ENCODE measurements at places on chromosomes 11 and 22. TPM values are rescaled to one million over a fixed set of nuclear protein-coding genes. Genes with fewer than 3 reads are reported as not detected.
A peak's percentile ranks its signal among the peaks of the same experiment; 100 is the strongest.

DNA sequence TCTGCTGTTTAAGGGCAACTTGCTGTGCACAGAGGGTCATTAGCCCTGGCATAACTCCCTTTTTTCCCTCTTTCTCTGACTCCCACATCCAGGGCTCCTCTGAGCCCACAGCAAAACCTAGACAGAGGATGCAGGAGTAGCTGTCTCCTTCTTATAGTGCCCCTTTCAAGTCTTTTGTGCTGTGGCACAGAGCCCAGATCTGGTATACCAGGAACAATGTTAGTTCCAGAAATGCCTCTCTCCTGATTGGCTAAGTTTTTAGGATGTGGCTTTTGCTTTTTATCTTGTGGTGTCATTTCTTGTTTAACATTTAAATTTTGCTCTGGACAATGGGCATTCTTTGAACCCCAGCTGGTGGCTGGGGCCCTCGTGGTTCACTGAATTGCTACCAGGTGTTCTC is 25.6 kb upstream of the RRM1 start:
- DNase-seq = no peak

- DNase-seq = no peak
Observed at GRCh38 chr11:65148657-65149056, 14.3 kb upstream of the SYVN1 start.

GRCh38 chr11:62593434-62594044 is 2.2 kb upstream of the TUT1 start:
- peak; percentile 85 for DNase-seq

Gene SLC1A2
- not detected for polyA plus RNA-seq

DNA sequence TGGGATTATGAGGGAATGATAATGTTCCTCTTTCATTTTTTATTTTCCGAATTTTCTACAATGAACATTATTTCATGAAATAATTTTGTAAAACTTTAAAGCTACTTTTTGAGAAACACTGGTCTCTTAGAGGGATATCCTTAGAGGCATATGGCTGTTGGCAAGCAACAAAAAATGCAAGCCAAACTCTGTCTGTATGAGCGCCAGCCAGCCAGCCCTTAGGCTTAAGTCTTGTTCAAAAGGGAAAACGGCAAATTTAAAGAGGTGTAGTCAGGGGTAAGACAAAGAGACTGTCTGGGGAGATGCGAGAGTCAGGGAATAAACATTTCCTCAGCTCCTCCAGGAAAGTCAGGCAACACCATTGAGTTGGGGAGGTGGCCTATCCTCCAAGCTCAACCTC is 22.5 kb downstream of the ASCC2 start:
- no peak for DNase-seq

Measured in CD14-positive monocyte (primary cell).